LHCN-M2 (cell line): ENCODE measurements at places on chromosomes 2 and 18. TPM values are rescaled to one million over a fixed set of nuclear protein-coding genes. Genes with fewer than 3 reads are reported as not detected.

Gene HOXD9
- total RNA-seq = 0.06 TPM in 1 of 2 replicates, not detected in the other

Gene MFSD2B
- 0.51 TPM in 1 of 2 replicates, not detected in the other for total RNA-seq

Gene SRBD1
- total RNA-seq = 19.0 and 22.7 TPM in 2 replicates

Gene MC5R
- total RNA-seq = not detected in 2 replicates

Gene C2orf80
- not detected in 2 replicates for total RNA-seq

Gene ONECUT2
- under 0.01 TPM in 2 replicates for total RNA-seq

Gene TLX2
- total RNA-seq = 0.46 and 1.1 TPM in 2 replicates

Gene CCDC138
- total RNA-seq = 8.0 and 8.7 TPM in 2 replicates

Gene OR6B2
- total RNA-seq = not detected in 2 replicates

Gene GYPC
- 38.4 and 60.9 TPM in 2 replicates for total RNA-seq

Gene FBXO41
- total RNA-seq = 4.0 and 4.8 TPM in 2 replicates

Gene FBXO48
- total RNA-seq = 0.64 and 1.0 TPM in 2 replicates

Gene GALNT14
- not detected in 2 replicates for total RNA-seq

Gene CYBRD1
- 102 and 120 TPM in 2 replicates for total RNA-seq

Gene ALKAL2
- total RNA-seq = not detected in 2 replicates

Gene PLGLB1
- 0.34 and 0.96 TPM in 2 replicates for total RNA-seq

Gene ERFE
- 24.2 and 25.6 TPM in 2 replicates for total RNA-seq

Gene SLC23A3
- 0.06 TPM in 1 of 2 replicates, not detected in the other for total RNA-seq

Gene ACMSD
- not detected in 2 replicates for total RNA-seq

Gene FABP1
- not detected in 2 replicates for total RNA-seq

Gene CAVIN2
- 388 and 506 TPM in 2 replicates for total RNA-seq
